ENCODE measurements at places on chromosomes 12 and 14.

GRCh38 chr14:35044939-35045797 is 904 bp upstream of the FAM177A1 start:
- DNase-seq, result no peak

GRCh38 chr14:101966742-101967141 is 2.4 kb downstream of the DYNC1H1 start:
- no peak for DNase-seq

DNA sequence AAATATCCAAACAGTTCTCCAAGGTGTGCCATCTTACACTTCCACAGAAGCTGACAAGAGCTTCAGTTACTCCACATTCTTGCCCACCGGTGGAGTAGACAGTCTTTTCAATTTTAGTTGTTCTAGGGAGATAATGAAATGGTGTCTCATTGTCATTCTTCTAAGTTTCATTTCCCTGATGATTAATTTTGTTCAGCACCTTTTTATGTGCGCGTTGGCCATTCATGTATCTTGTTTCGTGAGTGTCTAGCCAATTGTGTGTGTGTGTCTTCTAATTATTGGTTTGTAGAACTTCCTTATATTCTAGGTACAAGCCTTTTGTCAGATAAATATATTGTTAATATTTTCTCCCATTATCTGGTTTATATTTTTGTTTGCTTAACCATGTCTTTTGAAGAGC is 63.1 kb downstream of the GLT1D1 start:
- no peak for DNase-seq

DNA sequence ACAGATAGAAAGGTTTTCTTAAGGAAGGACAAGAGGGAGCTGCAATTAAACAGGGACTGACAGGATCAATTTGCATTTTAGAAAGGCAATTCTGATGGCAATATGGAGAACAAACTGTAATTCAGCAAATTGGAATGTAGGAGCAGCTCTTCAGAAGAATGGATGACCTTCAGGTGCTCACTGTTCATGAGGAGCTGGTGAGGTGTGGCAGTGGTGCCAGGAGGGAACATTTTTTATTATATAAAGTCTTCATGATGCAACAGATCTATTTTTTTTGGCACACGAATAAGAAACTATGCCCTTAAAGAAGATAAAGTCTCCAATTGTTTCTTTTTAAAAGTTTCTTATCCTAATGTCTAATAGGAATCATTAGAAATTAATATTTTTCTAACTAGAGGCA is 151.7 kb downstream of the SLC38A4 start:
- no peak for DNase-seq

GRCh38 chr14:101040538-101041442 is 137.3 kb upstream of the RTL1 start:
- no peak for DNase-seq

GRCh38 chr12:40039598-40039997 is 66.3 kb downstream of the SLC2A13 start:
- no peak for DNase-seq

- no peak for DNase-seq
These were observed 669 bp downstream of the FANCM start for GRCh38 chr14:45136399-45136798.

- DNase-seq, result no peak
These were observed 242.7 kb downstream of the ATXN7L3B start for GRCh38 chr12:74780182-74780849.

DNA sequence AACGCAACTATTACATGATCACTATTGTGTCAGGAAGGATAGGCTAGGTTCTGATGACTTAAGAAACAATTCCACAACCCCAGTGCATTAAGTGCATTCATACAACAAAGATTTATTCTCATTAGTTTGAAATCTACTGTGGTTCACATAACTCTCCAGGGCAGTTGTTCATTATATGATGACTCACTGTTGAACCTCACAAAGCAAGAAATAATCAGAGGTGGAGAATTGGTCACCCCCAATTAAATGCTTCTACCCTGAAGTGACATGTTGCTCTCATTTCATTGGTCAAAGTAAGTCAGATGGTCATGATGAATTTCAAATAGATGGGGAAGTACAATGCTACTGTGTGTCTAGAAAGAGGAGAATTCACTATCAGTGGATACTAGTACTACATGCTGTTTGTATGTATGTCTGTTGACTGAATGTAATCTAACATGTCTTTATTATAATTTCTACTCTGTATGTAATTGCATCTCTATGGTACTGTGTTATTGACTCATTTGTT is 6.1 kb upstream of the HELB start:
- no peak for DNase-seq

- DNase-seq, result no peak
These were observed 14.1 kb downstream of the CORO1C start for GRCh38 chr12:108717243-108717642.

DNA sequence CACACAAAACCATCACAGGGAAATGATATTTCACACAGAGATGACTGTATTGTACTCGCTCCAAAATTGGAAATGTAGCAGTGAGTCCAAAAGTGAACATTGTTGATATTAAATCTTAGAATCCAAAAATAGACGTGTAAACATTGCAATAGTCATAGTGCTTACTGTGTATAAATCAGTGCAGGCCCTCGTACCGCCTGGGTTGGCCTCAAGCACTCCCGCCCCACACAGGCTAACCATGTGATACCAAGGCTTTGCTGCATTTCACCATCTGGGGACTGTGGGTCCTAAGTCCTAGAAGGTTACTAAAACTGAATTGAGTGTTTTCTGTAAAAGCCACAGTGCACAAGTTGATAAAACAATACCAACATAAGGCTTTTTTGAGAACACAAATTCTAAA is 107.3 kb downstream of the PPP2R5E start:
- DNase-seq, result no peak

- no peak for DNase-seq
These were observed 2.5 kb upstream of the SSH1 start for GRCh38 chr12:108859923-108860291.

DNA sequence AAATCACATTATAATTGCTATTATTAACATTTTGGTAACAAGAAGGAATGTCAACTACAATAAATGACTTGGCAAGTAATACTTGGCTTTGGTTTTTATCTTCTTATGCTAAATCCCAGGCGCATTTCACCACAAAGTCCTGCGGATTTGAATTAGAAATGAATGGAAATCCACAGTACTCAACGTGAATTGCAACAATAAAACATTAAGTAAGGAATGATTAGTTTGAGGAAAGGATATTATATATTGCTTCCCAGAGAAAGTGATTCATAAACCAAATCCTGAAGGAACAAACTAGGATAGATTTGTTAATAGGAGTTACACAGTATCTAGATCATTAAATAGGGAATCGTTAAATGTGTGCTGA is 1089.7 kb downstream of the TRHDE start:
- no peak for DNase-seq

- DNase-seq, result no peak
These were observed 12.1 kb upstream of the NTN4 start for GRCh38 chr12:95802482-95803270.

- DNase-seq, result no peak
These were observed 1.6 kb downstream of the YARS2 start for GRCh38 chr12:32754111-32754510.

GRCh38 chr12:57166971-57167371 is 19.6 kb upstream of the LRP1-AS start:
- DNase-seq, result no peak

DNA sequence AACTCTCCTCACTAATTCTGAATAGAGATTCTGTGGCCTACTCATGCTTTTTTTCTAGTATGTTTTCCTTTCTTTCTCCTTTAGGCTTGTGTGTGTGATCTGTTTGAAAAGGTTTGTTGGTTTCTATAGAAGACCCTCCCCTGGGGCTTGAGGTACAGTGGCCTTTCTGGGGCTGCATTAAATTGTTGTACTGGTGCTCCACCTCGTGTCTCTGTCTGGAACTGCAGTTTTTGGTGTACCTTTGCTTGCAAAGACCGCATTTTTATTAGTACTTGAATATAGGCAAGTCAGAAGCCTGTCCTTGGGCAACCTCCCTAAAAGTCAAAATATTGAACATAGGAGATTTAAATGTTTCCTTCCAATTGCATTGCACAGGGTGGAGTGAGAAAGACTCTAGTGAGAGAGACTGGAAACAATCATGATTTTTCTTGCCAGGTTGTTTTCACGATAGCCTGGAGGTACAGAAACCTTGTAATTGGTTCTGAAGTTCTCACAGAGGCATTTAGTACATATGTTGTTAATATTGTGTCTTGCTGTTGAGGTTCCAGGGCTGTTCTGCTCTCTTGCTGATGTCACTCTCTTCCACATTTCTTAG is 39.0 kb downstream of the SLCO1B1 start:
- DNase-seq, result peak; percentile 13

DNA sequence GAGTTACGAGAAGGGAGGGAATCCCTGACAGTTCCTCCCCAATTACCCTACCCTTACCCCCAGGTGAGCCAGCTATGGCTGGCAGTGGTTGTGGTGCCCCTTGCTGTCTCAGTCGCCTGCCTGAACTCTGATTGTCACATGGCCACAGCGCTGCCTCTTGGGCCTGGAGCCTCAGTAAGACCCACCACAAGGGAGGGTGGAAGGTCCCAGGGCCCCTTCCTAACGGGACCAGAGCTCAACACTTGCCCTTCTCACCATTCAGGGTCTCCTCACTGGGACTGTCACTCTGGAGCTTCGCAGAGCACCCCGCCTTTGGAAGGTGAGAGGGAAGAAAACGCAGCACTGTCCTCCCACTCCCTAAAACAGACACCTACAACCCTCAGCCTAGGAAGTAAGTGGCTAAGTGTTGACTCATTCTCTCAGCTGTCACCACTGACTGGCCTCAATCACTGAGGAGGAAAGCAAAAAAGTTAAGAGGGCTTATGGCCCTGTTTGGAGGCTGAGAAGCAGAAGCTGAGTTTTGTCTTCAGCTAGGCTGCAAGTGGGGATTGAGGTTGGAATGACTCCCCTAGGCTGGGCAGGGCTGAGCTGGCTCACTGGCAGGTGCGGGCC is 1.0 kb downstream of the TMEM253 start:
- DNase-seq, result no peak
